ENCODE measurements at places on chromosomes 13 and 19.

DNA sequence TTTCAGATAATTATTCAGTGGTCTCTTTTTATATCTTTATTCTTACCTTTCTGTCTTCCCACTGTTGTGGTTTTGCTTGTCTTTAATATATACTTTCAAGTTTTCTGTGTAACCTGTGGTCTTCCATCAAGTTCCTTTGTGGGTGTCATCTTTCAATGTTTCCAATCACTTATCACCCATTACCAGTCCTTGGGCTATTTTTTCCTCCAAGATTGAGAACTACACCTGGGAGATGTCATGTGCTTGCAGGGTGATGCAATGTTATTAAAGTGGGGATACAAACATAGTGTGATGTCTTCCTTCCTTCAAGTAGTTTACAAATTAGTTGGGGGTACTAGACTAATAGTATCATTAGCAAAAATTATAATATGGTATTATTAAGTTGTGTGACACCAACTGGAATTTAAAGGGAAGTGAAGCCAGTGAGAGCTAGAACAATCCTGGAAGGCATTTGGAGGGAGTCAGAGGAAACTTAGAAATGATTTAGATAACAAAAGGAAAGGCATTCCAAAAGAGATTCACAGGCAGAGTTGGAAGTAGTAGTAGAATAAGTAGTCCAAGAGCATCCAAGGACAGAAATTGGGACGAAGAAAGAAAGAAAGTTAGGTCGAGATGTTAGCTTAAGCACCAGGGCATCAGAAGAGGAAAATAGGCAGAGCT is 3.4 kb downstream of the FNDC3A start:
- DNase-seq = no peak

GRCh38 chr13:109126178-109126577 is 496.8 kb downstream of the MYO16 start:
- DNase-seq = no peak

- DNase-seq = no peak
Observed at GRCh38 chr19:5436106-5436947, 18.9 kb upstream of the ZNRF4 start.

DNA sequence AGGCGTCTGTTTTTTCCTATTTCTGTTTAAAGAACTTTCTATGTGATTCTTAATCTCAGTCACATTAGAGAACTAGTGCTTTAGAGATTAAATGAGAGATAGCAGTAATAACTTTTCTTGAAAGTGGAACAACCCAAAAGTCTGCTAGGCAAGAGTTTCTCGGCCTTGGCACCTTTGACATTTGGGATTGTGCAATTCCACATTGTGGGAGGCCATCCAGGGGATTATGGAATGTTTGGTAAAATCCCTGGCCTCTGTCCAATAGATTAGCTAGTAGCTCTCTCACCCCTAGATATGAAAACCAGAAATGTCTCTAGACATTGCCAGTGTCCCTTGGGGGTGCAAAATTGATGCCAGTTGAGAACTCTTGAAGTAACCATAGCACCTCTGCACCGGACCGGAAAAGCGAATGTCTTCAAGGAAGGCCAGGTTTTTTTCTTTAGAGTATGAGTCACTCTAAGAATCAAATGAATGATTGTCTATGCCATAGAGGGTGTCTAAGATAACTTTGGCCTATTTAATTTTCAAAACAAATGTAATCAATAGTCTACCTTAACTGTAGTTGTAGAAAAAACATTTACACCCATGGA is 45.0 kb upstream of the IL17D start:
- no peak for DNase-seq

- no peak for DNase-seq
Observed at GRCh38 chr13:34208336-34208735, 390.4 kb downstream of the RFC3 start.

DNA sequence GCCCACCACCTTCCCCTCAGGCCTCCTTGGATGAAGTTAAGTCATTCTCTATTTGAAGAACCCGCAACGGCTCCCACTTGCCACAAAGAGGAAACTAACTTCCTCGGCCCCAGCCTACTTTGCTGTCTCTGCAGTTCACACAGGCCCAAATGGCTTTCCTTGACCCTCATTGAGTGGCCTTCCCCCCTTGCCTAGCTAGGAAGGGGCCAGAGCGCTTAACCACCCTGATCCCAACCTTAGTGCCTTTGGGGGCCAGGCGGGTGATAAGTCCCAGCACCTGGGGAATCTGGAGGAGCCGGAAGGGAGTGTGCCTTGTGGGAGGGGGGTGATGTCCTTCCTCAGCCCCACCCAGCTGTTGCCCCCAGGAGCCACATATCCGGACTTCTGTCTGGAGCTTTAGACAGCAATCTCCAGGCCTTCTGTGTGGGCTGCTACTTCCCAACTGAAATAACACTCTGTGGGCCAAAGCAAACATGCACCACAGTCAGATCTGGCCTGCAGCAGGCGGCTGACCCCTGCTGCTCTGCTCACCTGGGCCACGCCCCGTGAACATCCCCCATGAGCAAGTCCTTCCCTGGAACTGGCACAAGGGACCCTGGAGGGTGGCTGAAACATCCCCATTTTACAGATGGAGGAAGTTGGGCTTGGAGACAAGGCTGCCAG is 10.5 kb downstream of the NECTIN2 start:
- no peak for DNase-seq

DNA sequence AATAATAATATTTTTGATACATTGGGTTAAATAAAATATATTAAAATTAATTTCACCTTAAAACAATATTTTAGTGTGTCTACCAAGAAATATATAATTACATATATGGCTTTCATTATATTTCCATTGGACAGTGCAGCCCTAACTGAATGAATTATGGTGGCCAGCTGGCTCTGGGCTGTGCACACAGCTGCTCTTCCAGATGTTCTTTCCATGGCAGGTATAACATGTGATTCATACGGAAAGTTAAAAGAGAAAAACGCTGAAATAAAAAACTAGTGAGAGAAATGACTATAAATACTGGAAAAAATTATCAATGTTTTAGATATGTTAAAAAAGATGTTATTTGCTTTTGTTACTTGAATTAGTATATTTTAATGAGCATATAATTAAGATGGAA is 216.3 kb downstream of the RGCC start:
- no peak for DNase-seq

GRCh38 chr19:3699741-3700241 is 477 bp downstream of the PIP5K1C start:
- no peak for DNase-seq
